ENCODE measurements at places on chromosomes 3 and 15.

DNA sequence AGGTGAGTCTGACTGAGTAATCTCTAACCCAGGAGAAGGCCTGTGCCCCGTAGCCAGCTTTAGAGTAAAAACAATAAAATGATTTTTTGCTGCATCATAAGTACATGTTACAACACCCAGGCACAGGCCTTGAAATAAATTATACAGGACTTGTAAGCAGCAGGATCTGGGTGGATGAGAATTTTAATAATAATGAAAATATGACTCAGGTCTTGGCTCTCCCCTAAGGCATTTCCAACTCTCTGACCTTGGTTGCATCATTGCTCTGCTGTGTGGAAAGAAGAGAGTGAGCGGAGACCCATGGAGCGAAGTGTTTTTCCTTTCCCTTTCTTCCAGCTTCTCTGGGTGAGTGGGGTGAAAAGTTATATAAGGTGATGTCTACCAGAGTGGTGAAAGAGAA is 44.6 kb downstream of the EOMES start:
- DNase-seq: no peak

DNA sequence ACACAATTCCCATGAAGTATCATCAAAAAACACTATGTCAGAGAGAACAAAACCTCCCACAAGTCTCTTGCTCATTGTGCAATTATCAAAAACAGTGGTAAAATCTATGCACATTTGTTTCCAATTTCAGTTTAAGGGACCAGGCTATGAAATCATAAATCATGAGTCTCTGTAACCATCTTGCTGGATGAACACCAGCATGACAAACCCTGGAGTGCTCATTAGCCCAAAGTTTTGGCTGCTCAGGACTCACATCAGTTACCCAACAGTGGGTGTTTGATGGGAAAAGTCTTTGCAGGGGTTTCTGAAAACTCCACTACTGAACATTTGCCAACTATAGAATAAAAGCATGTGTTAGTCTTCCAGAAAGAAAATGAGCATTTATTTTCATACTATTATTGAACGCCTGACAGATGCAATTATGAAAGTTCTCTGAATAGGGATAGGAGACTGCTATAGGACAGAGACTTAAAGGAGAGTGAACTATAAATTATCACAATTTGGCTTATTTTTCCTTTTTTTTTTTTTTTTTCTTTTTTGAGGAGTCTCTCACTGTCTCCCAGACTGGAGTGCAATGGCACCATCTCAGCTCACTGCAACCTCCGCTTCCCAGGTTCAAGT is 240.8 kb upstream of the KCNMB2 start:
- no peak for DNase-seq

GRCh38 chr3:169432708-169433432 is 230.6 kb downstream of the MECOM start:
- DNase-seq: no peak

DNA sequence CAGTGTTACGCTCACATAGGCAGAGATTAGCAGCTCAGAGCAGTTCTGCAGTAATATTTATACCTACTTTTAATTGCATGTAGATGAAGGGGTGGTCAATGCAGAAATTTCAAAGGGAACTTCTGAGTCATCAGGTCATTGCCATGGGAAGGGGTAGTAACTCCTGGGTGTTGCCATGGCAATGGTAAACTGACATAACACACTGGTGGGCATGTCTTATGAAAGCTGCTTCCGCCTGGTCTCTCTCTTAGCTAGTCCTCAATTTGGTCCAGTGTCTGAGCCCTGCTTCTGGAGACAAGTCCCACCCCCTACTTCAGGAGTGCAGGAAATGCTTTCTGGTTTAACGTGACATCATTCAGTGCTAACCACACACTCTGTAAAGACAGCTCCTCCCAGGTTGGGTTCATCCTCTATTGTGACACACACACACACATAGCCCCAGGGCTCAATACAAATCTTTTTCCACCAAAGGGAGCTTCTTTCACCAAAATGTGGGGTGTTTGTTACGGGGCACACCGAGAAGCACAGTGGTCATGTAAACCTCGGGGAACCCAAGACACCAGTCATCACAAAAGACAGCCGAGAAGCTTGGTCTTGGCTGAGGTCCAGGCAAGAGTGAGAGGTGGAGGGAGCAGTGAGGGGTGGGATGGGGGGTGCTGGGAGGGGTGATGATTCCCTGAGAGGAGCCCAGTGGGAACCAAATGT is 74.5 kb downstream of the TLE3 start:
- no peak for DNase-seq

DNA sequence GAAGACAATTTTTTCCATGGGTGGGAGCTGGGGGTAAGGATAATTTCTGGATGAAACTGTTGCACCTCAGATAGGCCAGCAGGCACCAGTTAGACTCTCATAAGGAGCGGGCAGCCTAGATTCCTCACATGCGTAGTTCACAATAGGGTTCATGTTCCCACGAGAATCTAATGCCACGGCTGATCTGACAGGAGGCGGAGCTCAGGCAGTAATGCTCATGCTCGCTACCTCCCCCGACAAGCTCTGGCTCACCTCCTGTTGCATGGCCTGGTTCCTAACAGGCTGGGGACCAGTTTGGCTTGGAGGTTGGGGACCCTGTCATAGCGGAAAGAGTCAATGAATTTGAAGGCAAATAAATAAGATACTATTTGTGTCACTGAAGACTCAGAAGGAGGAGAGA is 105.5 kb downstream of the PLD1 start:
- DNase-seq: no peak

DNA sequence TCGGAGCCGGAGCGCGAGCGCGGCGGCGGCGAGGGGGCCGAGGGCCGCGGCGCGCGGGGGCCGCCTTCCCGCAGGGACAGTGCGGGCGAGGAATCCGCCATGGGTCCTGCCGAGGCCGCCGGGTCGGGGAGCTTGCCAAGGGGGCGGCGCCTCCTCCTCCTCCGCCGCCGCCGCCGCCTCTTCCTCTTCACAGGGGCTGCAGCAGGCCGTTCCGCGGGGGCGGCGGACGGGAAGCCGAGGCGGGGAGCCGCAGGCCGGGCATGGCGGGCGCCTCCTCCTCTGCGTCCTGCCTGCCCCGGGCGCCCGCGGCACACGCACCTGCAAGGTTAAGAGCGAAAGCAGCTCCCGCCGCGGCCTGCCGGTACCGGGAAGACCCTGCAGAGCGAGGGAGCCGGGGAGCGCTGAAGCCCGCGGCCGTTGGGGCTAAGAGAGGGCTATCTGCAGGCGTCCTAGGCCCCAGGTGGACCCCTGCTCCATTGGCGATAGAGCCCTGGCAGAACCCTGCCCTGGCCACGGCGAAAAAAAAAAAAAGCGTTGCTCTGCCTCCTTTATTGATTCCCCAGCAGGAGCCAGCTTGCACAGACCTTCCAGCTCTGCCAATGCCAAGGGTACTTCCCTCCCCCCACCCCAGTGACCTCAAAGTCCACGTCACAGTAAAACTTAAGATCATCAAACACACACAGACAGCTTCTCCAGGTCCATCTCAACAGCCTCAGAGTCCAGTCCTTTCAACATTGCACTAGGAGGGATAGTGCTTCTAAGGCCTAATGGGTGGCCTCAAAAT is at the start of gene LYSMD2:
Gene LYSMD2 (minus strand): TSS at position 134 of the 784 bp plus-strand sequence. CDS start 33 bp downstream, at position 101.
- DNase-seq: peak; percentile 82

- DNase-seq: no peak
Observed at GRCh38 chr15:58232281-58233065, 94.3 kb downstream of the AQP9 start.

DNA sequence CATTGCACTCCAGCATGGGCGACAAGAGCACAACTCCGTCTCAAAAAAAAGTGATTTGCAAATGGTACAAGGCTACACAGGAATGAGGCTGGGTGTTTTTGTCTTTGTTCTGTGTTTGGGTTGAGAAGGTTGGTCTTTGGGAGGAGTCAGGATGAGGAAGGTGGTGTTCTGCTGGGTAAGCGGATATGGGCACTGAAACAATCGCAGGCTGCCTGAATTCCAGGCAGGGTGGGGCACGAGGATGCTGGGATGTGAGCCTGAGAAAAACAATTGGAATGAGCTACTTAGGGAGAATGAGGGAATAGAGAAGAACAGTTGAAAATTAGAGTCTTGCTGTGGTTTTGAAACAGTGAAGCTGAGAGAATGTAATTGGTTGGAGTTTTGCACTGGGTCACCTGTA is 51.6 kb downstream of the ZBTB38 start:
- no peak for DNase-seq

GRCh38 chr3:167225821-167226220 is 154.3 kb downstream of the ZBBX start:
- DNase-seq: no peak
